ENCODE measurements at places on chromosomes 12 and 14. TPM values are rescaled to one million over a fixed set of nuclear protein-coding genes. Genes with fewer than 3 reads are reported as not detected.

The CCDC197 gene
- not detected for polyA plus RNA-seq

The TECPR2 gene
- 8.5 TPM for polyA plus RNA-seq

The GATC gene
- 8.4 TPM for polyA plus RNA-seq

The OR6C74 gene
- not detected for polyA plus RNA-seq

The LUM gene
- 44.4 TPM for polyA plus RNA-seq

The PEBP1 gene
- polyA plus RNA-seq: 242 TPM

The NEUROD4 gene
- polyA plus RNA-seq: not detected

The CMA1 gene
- polyA plus RNA-seq: 1.2 TPM

The TAS2R20 gene
- 0.50 TPM for polyA plus RNA-seq

The VWF gene
- 1.2 TPM for polyA plus RNA-seq

The FGF6 gene
- polyA plus RNA-seq: not detected

The JPH4 gene
- polyA plus RNA-seq: 0.60 TPM

The ZBTB42 gene
- polyA plus RNA-seq: 5.5 TPM

The DDX51 gene
- polyA plus RNA-seq: 4.8 TPM

The PTPN6 gene
- polyA plus RNA-seq: 42.1 TPM

The C3AR1 gene
- polyA plus RNA-seq: 9.0 TPM

The LRRC9 gene
- not detected for polyA plus RNA-seq

The DCN gene
- 180 TPM for polyA plus RNA-seq

The CYP27B1 gene
- 1.2 TPM for polyA plus RNA-seq

The TDRD9 gene
- polyA plus RNA-seq: 1.2 TPM

The SPIC gene
- polyA plus RNA-seq: 0.77 TPM

Measured in sigmoid colon (tissue), 7 donors.